Kasumi-1 (cell line): ENCODE measurements at places on chromosomes 16 and 17.

- DNase-seq = no peak
These were observed 168.8 kb downstream of the C16orf78 start for GRCh38 chr16:49542391-49542891.

DNA sequence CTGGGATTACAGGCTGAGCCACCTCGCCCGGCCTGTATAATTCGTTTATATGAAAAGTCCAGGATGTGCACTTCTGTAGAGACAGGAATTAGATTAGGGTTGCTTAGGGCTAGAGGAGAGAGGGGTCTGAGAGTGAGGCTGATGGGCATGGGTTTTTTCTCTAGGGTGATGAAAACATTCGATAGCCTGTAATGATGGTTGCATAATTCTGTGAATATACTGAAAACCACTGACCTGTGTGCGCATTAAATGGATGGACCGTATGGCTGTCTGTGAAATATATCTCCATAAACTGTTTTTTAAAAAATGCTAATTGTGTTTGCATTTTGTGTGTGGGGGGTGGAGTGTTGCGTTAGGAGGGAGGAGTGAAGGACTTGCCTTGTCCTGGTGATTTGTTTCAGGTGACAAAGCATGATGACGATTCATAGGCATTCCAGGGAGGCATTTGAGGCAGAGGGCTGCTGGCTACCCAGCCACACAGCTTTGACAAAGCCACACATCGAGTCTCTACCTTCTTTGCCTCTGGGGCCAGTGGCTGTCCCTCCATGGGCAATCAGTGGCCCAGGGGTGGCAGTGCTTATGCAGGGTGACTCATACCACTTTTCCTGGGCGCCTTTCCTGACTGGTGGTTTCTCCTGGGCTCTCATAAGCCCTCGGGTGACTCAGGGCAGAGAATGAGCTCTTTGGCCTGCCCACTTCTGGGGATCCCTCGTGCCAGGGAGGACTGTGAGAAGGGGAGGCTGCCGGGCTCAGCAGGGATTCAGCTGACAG is 148.5 kb upstream of the WSCD1 start:
- DNase-seq = no peak

DNA sequence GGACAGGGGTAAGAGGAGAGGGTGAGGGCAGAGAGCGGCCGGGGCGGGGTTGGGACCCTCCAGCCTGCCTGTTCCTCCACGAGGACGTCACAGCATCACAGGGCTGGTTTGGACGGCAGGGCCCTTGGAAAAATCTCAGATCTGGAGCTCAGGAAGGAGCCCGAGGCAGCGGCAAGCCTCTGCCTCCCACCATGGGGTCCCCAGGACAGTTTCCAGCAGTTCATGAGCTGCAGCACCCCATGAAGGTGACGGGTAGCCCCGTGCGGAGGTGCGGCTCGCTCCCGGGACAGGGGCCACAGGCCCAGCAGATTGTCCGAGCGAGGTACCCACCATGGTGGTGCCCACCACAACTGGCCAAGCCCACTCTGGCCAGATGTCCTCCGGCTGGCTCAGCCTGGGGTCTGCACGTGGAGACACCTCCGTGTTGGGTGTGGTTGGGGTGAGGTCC is 21.3 kb downstream of the TPSD1 start:
- DNase-seq = no peak

DNA sequence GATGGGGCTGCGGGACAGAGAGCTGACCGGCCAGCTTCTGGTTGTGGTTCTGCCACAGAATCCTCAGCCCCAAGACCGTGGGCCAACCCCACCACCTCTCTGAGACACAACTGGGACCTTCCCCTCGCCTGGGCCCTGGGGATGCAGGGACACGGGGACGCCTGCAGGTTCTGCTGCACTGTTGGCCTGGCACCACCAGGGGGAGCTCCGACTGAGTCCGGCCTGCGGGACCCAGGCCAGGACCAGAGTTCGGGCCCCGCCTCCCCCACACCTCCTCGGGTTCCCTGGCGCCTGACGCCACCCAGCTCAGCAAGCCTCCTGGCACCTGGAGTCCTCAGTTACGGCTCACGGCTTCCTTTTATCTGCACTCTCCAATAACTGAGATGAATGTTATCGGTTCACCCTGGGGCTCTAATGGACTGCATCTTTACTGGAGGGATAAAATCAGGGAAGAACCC is 27.3 kb downstream of the TBC1D16 start:
- peak; percentile 61 for DNase-seq

DNA sequence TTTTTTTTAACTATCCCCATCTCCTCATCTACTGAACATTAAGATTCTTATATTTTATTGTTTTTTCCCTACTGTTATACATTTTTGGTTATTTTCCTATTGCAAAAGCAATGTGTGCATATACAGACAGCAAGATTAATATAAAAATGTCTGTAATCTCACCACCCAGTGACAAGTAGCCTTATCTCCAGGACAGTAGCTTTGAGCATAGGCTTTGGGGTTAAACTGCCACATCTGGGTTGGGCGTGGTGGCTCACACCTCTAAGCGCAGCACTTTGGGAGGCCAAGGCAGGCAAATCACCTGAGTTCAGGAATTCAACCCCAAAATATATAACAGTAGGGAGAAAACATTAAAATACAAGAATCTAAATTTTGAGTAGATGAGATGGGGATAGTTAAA is 27.4 kb upstream of the SSTR2 start:
- DNase-seq = no peak

GRCh38 chr17:41810659-41811548 is 845 bp downstream of the P3H4 start:
- DNase-seq = no peak

DNA sequence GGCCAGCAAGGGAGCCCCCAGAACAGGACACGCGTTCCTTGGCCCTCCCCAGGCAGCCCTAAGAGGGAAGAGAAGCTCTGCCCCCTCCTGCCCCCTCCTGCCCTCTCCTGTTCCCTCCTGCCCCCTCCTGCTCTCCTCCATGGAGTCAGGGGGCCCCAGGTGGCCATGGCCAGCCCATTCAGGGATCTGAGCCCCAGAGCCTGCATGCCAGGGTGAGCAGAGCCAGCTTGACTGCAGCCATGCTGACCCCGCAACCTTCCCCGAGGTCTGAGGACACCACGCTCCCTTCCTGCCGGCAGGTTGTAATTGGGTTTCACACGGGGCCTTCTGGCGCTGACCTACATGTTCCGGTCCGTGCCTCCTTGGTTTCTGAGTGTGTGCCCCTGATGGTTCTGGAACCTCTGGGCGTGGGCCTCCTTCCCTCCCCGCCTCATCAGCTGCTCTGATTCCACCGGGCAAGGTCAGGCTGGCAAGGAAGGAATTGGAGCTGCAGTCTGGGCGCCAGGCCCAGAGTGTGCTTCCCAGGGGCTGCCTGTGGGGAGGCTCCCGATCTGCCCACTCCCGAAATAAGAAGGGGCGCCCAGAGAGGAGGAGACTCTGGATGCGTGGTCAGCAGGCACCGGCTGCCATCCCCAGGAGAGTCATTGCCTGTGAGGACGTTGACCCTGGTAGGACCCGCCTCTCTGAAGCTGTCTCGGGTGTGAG is 23.7 kb upstream of the NPTX1 start:
- DNase-seq = no peak

DNA sequence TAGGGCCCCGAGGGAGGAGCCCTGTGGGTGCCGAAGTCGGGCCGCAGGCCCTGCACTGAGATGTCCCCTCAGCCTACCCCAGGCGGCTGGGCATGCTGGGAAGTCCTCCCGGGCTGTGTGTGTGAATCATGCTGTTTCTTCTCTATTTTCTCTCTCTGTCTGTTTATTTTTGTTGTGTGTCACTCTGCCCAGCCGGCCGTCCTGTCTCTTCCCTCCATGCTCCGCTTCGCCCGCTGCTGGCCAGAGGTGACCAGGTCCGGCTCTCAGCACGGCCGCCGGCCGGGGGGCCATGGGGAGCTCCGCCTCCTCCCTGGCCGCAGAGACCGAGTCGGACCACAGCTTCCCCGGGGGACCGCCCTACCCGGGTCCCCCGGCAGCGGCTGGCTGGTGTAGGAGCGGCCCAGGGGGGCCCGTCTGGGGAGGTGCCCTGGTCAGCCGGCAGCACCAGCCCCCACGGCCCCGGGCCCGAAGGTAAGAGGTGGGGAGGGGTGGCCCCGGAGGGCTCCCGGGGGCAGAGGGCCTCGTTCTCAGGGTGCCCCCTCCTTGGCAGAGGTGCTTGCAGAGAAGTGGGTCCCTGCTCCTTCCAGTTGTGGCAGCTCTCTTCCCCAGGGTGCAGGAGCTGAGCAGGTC is 12.5 kb downstream of the CAPN15 start:
- no peak for DNase-seq

- DNase-seq = peak; percentile 40
These were observed 151.0 kb upstream of the RBL2 start for GRCh38 chr16:53282975-53283946.

GRCh38 chr17:17502741-17503565 is 6.8 kb upstream of the RASD1 start:
- DNase-seq = no peak

- peak; percentile 77 for DNase-seq
These were observed 219.2 kb downstream of the RBFOX3 start for GRCh38 chr17:79391376-79392233.

GRCh38 chr17:33522623-33523022 is 229.5 kb upstream of the ASIC2 start:
- no peak for DNase-seq

GRCh38 chr17:43916385-43916784 is 9.0 kb upstream of the MPP2 start:
- no peak for DNase-seq

- no peak for DNase-seq
These were observed 19.0 kb upstream of the VWA3A start for GRCh38 chr16:22073350-22073749.

- no peak for DNase-seq
These were observed 66.2 kb downstream of the IQCK start for GRCh38 chr16:19784183-19784736.

GRCh38 chr16:54976651-54977200 is 46.1 kb downstream of the IRX5 start:
- DNase-seq = no peak

GRCh38 chr17:78621720-78622490 is 44.7 kb upstream of the DNAH17 start:
- no peak for DNase-seq

GRCh38 chr17:39208893-39209292 is 8.8 kb downstream of the RPL19 start:
- DNase-seq = peak; percentile 45

DNA sequence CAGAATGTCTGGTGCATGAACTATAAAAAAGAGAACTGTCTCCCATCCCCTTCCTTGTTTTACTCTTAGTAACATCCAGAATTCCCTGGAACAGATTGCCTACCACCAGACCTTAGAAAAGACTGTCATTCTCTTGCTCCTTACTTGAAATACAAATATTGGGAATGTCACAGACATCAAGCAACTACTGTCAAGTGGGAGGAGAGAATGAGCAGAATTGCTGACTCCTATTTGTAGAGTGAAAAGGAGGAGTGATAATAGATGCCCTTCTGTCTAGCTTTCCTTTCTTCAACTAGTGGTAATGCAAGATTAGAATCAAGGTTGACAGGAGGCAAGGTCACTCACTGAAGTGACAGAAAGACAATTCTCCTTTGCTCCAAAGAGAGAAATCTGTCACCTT is 23.9 kb upstream of the NOL11 start:
- DNase-seq = no peak

DNA sequence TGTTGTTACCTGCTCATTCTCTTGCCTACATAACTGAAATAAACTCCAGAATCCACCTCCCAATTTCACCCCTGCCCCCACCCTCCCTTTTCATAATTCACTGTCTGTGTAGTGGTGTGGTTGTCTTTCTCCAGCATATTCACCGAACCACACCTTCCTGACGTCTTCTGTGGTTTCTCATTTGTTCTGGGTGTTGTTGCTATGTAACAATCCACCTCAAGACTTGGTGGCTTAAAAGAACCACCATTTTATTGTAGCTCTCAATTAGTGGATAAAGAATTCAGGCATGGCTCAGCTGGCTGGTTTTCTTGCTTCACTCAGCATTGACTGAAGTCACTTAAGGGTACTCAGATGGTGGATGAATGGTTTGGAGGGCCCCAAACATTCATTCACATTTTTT is 229.8 kb downstream of the MAF start:
- DNase-seq = no peak

DNA sequence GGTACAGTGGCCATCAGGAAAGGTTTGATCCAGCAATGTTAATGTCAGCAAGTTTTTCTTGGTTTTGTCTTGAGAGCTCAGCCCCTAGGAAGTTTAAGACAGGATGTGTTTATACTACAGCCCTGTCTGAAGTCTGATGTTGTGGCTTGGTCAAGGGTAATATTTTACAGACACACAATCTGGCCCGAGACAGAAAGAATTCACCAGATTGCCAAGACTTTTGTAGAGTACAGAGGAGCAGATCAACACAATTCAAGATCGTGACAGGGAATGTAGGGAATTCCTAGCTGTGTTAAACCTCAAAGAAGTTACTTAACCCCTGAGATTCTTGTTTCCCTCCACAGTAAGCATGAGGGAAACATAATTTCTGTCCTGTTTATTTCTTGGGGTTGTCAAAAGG is 63.1 kb downstream of the SHISA9 start:
- no peak for DNase-seq

DNA sequence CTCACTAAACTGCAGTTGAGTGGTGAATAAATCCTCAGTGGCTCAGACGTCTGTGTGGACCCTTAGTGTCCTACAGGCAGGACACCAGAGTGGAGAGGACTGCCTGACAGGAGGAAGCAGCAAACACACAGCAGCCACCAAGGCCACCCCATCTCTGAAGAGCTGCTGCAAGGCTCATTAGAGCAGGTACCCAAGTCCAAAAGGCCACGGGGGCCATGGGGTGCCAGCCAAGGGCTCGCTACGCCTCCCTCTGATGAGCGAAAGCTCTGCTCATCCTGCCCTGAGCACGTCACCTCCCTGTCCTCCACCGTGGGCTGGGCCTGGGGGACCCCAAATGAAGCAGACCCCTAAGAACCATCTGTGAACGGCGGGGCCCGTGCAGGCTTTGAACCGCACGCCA is 70.1 kb upstream of the DOC2B start:
- DNase-seq = no peak

- DNase-seq = no peak
These were observed 36.8 kb downstream of the MAP2K4 start for GRCh38 chr17:12057520-12057919.
